NCI-H2081 (cell line): ENCODE measurements at places on chromosomes 6 and 20.

GRCh38 chr20:43022081-43022480 is 167.6 kb downstream of the PTPRT start:
- no peak for DNase-seq

DNA sequence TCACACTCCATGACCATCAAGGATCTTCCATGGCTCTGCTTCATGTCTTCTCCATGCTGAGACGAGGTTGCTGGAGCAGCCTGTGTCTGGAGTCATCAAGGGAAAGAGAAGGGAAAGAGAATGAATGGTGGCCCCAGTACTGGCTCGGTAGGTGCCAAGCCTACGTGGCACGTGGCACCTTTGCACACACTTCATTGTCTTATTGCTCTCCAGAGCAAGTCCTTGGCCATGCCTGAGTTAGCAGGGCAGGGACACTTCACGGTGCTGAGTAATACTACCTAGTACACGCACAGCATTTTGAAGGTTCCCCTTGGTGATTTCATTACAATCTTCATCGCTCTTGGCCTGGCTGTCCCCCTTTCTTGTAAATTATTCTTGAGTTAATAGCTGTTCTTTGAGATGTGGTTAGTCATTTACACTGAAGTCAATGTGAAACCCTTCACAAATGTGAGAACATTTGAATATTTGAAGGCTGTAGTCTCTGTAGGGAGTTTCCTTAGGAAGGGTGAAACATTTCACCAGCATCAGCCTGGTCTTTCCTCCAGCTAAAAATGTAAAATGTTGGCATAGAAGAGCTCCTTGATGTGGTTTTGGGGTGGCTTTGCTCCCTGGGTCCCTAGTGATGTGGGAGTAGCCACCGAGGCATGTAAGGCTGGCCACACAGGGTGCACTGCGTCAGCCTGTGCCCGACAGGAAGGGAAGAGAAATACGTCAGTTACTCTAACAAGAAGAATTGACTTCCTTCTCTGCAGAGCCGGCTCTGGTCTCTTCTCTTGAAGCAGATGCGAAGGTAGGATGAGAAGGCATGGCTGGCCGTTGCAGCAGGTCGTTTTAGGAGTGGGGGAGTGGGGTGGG is at the start of gene SYTL3:
SYTL3 (plus strand) TSS at position 766 of the 855 bp plus-strand sequence. CDS start 13,215 bp downstream, outside the sequence.
- DNase-seq: no peak

DNA sequence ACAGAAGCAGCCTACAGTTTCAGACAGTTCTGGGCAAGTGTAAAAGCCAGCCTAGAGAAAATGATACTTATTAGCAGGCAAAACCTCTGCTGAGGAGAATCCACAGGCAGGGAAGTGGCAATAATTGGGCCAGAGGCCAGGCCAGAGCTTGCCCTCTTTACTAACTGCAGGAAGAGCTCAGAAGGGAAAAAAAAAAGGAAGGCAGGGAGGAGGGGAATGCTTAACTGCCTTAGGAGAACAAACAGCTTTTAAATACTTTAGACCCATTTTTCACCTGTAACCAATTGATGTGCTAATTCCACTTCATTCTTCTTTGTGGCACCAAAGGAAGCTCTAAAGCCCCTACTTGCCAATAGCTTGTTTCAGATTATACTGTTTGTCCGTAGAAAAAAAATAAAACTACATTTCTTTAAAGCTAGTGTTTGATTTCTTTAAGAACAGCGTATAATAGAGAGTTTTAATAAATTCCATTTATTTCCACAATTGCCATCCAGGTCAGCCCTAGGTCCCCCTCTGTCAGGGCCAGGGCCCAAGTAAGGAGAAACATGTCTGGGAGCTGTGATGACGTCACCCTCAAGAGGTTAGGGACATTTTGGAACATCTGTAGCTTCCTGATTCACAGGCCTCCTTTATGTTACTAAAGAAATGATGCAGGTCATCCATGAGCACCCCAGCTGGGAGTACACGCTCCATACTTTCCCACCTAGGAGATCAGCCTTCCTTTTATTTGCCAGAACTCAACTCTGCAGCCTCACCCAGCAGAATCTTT is 384.3 kb downstream of the CDC5L start:
- no peak for DNase-seq

DNA sequence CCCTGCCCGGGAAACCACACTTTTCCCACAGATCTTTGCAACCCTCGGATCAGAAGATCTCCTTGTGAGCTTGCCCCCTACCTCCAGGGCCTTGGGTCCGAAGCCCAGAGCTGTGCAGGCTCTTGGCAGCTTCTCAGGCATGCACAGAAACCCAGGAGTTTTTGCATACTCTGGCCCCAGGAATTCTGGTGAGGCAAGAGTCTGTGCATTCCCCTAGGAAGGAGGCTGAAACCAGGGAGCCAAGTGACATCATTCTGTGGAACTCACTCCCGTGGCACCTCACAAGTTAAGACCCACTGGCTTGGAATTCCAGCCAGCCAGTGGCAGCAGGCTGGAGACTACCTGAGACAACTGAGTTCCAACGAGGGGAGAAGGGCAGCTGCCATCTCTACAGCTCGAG is 100.1 kb downstream of the TNFRSF21 start:
- DNase-seq: no peak

DNA sequence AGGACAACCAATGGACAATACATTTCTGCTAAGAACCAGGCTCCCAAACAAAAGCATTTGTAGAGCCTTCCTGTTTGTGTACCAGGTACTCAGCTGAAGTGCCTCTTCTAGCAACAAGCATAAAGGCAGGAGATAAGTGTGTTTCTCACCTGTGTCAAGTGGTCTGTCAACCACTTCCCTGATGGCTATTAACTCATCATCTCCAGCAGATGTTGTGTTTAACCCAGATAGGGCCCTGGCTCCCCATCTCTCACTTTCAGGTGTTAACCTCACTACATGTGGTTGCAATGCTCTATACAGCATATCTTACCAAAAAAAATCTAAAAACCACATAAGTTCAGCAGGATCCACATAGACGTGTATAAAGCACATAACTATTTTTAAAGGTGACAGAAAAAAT is 9.6 kb upstream of the IL17A start:
- DNase-seq: no peak
